ENCODE measurements at places on chromosomes 5 and 9.
A peak's percentile ranks its signal among the peaks of the same experiment; 100 is the strongest.

DNA sequence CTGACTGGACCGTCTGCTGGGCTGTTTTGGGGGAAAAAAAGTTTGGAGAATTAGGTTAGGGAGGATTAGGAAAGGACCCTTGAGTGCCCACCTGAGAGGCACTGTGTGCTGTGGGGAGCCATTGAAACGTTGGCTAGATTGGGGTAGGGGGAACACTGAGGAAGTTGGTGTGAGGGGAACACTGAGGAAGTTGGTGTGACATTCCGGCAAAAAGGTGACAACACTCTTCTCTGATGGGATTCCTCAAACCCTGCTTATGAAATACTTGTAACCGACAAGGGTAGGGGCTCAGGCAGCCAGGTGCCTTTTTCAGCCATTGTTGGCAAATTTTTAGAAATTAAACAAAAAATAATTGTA, 1.0 kb downstream of the CYSTM1 start:
- no peak for DNase-seq

- DNase-seq, result no peak
These were observed 7.2 kb downstream of the CSNK1A1 start for GRCh38 chr5:149544028-149544420.

GRCh38 chr9:116003397-116003796, 150.2 kb upstream of the PAPPA start:
- no peak for DNase-seq

DNA sequence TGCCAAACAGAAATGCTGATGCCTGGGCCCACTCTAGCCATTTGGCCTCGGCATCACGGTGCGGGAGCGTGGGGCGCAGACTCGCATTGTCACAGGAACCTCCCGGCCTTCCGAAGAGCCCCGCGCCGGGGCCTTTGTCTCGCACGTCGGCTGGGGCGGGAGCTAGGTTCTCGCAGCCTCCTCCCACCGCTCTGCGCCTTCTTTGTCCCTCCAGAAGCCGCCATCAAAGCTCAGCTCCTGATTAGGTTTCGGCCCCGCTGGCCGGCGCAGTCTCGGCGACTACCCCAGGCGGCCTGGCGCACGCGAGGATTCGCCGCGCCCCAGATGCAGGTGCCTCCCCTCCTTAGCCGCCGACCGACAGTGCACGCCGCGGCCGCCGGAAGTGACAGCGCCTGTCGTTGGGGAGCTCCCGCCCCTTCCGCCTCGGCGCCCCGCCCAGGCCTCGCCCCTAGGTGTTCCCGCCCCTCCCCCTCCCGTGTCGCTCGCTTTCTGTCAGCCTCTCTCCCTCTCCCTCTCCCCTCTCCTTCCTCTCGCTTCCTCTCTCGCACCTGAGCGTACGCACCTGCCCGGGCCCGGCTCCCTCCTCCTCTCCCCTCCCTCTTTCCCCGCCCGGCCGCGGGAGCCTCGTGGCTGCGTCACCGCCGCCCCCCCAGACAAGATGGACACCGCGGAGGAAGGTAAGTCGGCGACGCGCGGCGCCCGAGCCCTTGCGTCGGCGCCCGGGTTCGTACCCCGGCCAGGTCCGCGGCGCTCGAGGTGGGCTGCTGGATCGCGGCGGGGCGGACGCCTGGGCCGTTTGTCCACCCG, at the start of gene MARCHF6:
TSS of gene MARCHF6 (plus strand) at position 455 of the 807 bp plus-strand sequence. CDS start at position 659, 204 bp downstream.
- peak; percentile 100 for DNase-seq

GRCh38 chr5:138706655-138707480, 46.4 kb upstream of the CTNNA1 start:
- no peak for DNase-seq
